Thoracic aorta (tissue), 2 donors: ENCODE measurements at places on chromosomes 16 and 17. TPM values are rescaled to one million over a fixed set of nuclear protein-coding genes. Genes with fewer than 3 reads are reported as not detected.

The TMEM220 gene
- total RNA-seq = 7.0 TPM

GRCh38 chr17:38320482-38320881, 23.3 kb downstream of the GPR179 start:
- H3K4me1 ChIP-seq = no peaks in the 10 kb centered on the region
- H3K4me3 ChIP-seq = no peak overlapping the region
- no peak for DNase-seq
- H3K27me3 ChIP-seq = no peaks in the 10 kb centered on the region
- no peak overlapping the region for H3K27ac ChIP-seq

The SYCE1L gene
- 0.81 TPM for total RNA-seq

- no peak for DNase-seq
- H3K27me3 ChIP-seq = no peaks in the 10 kb centered on the region
- H3K4me3 ChIP-seq = peak overlapping the region; percentile 35
- H3K36me3 ChIP-seq = no peaks in the 10 kb centered on the region
- no peak overlapping the region for H3K27ac ChIP-seq
- H3K4me1 ChIP-seq = no peaks in the 10 kb centered on the region
Observed at GRCh38 chr16:89052890-89053724, 40.5 kb upstream of the ACSF3 start.

- no peaks in the 10 kb centered on the region for H3K36me3 ChIP-seq
- DNase-seq = no peak
- peaks cover 3% of the 10 kb centered on the region for H3K4me1 ChIP-seq
Observed at GRCh38 chr16:29310852-29311314, 95.6 kb downstream of the NPIPB11 start.

DNA sequence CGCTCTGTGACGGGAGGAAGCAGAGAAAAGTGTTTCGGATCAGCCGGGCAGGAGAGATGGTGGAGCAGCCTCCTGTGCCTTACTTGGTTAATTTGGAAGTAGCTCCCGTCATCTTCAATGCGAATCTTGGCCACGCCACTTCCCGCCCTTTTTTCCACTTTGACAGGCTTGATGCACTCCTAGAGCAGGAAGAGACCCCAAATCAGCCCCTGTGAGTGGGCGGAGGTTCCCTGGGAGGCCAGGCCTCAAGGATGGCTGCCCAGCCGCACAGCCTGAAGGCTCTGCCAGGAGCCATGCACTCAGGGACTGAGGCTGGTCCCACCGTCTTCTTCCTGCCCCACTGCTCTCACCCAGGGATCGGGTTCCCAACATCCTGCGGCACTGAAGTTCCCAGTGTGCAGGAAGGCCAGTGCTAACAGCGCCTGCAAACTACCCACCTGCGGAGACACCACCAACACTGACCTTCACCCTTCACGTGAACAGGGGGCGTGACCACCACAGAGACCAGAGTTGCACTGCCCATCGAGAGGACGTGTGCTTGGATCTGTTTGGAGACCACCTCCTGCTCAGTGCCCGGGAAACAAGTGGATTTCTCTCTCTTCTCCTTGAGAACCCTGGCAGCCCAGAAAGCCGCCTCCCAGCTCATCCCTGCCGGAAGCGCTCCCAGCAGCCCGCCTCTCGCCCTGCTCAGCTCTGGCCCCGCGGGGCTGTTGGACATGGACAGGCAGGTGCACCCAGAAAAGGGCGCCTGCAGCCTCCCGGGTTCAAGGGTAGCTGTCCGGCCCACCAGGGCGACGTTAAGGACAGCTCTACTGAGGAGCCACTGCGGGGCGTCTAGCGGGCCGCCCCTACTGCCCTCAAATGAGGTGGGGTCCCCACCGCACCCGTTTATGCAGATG, 988 bp downstream of the CIAO3 start:
- H3K27ac ChIP-seq = no peak overlapping the region
- H3K4me3 ChIP-seq = peak overlapping the region; percentile 87
- no peak for DNase-seq
- H3K4me1 ChIP-seq = peaks cover 11% of the 10 kb centered on the region
- H3K27me3 ChIP-seq = no peaks in the 10 kb centered on the region
- H3K36me3 ChIP-seq = peaks cover 19% of the 10 kb centered on the region

The ADAM11 gene
- total RNA-seq = 0.41 TPM

The SEPTIN12 gene
- total RNA-seq = not detected

The TAX1BP3 gene
- total RNA-seq = 243 TPM

DNA sequence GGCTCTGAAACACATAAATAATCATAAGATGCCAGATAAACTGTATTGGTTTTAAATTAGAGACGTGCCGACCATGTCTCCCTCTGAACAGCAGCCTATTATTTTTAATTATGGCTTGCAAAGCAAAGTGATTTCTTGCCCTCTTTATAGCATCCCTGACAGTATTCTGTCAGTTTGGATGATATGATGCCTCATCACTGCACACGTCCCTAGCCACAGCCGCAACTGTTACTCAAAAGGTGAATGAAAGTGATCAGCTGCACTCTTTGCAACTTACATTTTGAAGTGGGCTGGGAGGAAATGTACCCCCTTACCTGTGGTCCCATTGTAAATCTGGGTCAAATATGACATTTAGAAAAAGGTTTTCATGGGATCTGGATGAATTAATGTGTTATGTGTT, 389.9 kb downstream of the MAF start:
- no peak overlapping the region for H3K27ac ChIP-seq
- no peak for DNase-seq

The EVPLL gene
- not detected for total RNA-seq

GRCh38 chr17:50467855-50468303, 801 bp downstream of the CHAD start:
- DNase-seq = no peak
- H3K36me3 ChIP-seq = no peaks in the 10 kb centered on the region
- peaks cover 13% of the 10 kb centered on the region for H3K4me1 ChIP-seq
- H3K27me3 ChIP-seq = no peaks in the 10 kb centered on the region
- H3K27ac ChIP-seq = no peak overlapping the region

The KRT24 gene
- total RNA-seq = not detected

The HBA1 gene
- not detected for total RNA-seq

DNA sequence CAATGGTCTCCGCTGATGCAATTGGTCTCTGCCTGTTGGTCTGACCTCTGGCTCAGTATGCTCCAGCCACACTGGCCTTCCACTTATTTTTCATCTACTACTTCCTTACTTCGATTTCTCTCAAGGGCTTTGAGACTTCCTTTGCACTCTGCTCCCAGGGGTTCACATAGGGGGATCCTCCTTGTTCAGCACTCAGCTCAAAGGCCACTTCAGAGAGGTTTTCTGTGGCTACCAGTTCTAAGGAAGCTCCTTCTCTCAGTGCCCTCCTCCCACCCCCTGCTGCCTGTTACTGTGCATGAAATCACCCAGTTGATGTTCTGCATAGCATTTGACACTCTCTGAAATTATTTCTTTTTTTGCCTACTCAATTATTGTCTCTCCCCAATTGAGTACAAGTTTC, 476.4 kb downstream of the HS3ST3B1 start:
- H3K27ac ChIP-seq = no peak overlapping the region
- DNase-seq = no peak
- H3K27me3 ChIP-seq = no peaks in the 10 kb centered on the region
- no peaks in the 10 kb centered on the region for H3K36me3 ChIP-seq

- no peak overlapping the region for H3K4me3 ChIP-seq
- no peak overlapping the region for H3K27ac ChIP-seq
- no peaks in the 10 kb centered on the region for H3K36me3 ChIP-seq
Observed at GRCh38 chr17:73888862-73889261, 244.6 kb upstream of the SDK2 start.

DNA sequence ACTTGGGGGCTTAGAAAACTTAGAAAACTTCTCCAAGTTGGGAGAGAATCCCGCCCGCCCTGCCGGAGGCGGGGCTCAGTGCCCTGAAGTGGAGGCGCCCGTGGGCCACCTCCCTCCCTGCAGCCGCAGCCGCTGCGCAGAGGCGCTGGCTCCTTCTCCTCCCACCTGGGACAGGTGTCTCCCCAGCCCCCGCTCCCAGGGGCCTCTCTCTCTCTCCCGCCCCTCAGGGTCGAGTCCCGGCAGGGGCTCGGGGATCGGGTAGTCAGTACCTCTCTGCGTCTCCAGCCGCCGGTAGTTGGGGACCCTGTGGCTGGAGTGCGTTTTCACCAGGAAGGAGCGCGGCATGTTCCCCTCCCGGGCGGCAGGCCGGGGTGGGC, 257 bp downstream of the SNAI3 start:
- peaks cover 4% of the 10 kb centered on the region for H3K4me1 ChIP-seq
- no peak overlapping the region for H3K27ac ChIP-seq
- no peaks in the 10 kb centered on the region for H3K27me3 ChIP-seq
- no peaks in the 10 kb centered on the region for H3K36me3 ChIP-seq
- peak overlapping the region; percentile 66 for H3K4me3 ChIP-seq

DNA sequence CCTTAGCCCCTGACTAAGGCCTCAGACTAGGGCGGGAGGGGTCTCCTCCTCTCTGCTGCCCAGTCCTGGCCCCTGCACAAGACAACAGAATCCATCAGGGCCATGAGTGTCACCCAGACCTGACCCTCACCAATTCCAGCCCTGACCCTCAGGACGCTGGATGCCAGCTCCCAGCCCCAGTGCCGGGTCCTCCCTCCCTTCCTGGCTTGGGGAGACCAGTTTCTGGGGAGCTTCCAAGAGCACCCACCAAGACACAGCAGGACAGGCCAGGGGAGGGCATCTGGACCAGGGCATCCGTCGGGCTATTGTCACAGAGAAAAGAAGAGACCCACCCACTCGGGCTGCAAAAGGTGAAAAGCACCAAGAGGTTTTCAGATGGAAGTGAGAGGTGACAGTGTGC, 12.7 kb downstream of the CES3 start:
- no peaks in the 10 kb centered on the region for H3K4me1 ChIP-seq
- H3K27me3 ChIP-seq = no peaks in the 10 kb centered on the region
- DNase-seq = no peak
- no peaks in the 10 kb centered on the region for H3K36me3 ChIP-seq

DNA sequence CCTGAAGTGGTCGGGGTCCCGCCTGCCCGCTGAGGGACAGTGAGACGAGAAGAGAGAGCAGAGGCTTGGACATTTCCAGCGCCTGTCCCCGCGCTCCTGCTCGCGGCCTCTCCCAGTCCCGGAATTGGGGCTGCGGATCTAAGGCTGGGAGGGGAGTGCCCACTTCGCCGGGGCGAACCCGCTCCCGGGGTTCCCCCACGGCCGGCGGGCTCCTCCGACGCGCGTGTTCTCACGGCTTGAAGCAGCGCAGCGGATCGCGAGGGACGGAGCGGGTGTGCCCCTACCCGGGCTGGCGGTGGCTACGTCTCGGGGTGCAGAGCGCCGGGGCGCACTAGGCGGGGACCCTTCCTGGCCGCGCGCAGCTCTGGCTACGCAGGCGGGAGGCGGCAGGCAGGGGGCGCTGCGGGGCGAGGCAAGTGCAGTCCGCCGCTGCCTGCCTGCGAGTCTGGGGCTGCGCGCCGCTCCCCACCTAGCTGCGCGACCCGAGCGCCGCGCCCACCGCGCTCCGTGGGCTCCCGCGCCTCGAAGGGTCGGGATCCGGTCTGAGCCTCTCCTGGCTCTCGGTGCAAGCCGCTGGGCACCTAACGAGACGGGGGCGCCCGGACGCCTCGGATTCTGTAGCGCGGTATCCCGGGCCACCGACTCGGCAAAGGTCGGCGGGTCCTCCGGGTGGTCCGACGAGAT, 1.2 kb downstream of the NGFR start:
- H3K27me3 ChIP-seq = no peaks in the 10 kb centered on the region
- peak overlapping the region; percentile 77 for H3K4me3 ChIP-seq
- H3K27ac ChIP-seq = no peak overlapping the region
- H3K4me1 ChIP-seq = peaks cover 29% of the 10 kb centered on the region

- H3K4me1 ChIP-seq = peaks cover 3% of the 10 kb centered on the region
- no peak overlapping the region for H3K4me3 ChIP-seq
- no peak overlapping the region for H3K27ac ChIP-seq
- no peaks in the 10 kb centered on the region for H3K27me3 ChIP-seq
- no peaks in the 10 kb centered on the region for H3K36me3 ChIP-seq
- DNase-seq = no peak
Observed at GRCh38 chr16:81797443-81797842, 18.4 kb downstream of the PLCG2 start.

The SLFN11 gene
- total RNA-seq = 53.5 TPM

The GDPD3 gene
- total RNA-seq = 4.6 TPM

DNA sequence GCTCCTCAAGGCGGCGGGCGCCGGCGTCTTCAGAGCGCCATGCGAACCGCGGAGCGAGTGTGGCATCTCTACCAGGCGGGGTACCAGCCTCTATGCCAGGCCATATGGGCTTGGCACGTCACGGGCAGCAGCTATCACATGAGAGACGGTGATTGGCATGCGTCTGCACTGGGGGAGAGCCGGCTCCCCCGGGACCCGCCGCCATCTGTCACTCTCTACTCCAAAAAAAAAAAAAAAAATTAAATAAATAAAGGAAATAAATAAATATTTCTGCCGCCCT, at the start of gene NEUROD2:
Gene NEUROD2, minus strand, starts transcription at position 70 of the 280 bp plus-strand sequence. CDS start 1,321 bp downstream, outside the sequence.
- H3K36me3 ChIP-seq = no peaks in the 10 kb centered on the region
- H3K4me3 ChIP-seq = peak within 1 kb of the TSS; percentile 39
- H3K27ac ChIP-seq = no peak within 1 kb of the TSS

DNA sequence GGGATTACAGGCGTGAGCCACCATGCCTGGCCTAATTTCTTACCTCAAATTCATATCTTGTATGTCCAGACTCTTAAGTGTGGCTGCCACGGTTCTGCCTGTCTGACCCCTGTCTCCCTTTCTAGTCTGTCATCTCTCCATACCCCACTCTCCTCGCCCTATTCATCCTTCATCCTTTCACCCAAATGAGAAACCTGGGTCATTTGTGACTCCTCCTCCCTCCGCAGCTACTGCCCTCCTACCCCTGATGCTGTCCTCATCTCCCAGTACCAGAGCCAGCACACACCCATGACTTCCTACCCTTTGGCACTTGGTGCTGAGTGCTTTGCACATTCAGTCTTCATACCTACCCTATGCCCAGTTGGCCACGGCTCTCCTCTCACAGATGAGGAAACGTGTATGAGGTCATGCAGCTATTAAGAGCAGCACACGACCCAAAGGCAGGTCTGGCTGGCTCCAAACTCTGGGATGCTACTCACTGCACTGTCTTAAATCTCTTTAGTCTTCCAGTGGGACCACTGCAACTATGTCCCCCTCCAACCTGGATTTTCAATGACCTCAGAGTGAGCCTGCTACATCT, 1.6 kb downstream of the SPATA32 start:
- no peak overlapping the region for H3K27ac ChIP-seq
- no peaks in the 10 kb centered on the region for H3K27me3 ChIP-seq
- no peak for DNase-seq
- no peak overlapping the region for H3K4me3 ChIP-seq
- no peaks in the 10 kb centered on the region for H3K4me1 ChIP-seq

GRCh38 chr16:1362807-1363206, 11.1 kb downstream of the GNPTG start:
- H3K4me1 ChIP-seq = no peaks in the 10 kb centered on the region
- peaks cover 45% of the 10 kb centered on the region for H3K36me3 ChIP-seq
- no peaks in the 10 kb centered on the region for H3K27me3 ChIP-seq
- no peak overlapping the region for H3K4me3 ChIP-seq
- no peak for DNase-seq

DNA sequence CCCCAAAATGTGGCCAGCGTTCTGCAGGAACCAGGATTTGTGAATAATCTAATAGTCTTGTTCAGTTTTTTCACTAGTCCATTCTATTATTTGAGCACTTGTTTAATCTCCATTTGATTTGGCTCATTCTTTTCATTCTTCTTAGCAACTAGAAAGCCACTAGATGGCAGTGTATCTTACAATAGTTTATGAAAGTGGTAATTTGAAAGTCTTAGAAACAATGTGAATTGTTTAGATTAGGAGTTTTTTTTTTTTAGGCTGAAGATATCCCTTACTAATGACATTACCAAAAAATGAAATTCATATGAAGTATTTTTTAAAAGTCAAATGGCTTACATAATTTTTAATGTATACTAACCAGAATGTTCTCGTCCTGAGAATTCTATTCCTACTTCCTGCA, 6.7 kb downstream of the ERI2 start:
- H3K36me3 ChIP-seq = no peaks in the 10 kb centered on the region
- H3K4me3 ChIP-seq = no peak overlapping the region
- H3K4me1 ChIP-seq = no peaks in the 10 kb centered on the region
- no peak overlapping the region for H3K27ac ChIP-seq
- no peaks in the 10 kb centered on the region for H3K27me3 ChIP-seq
